Activated CD8-positive, alpha-beta memory T cell treated with anti-CD3 and anti-CD28 coated beads for 4 hours (primary cell): ENCODE measurements at places on chromosomes 7 and 10.

DNA sequence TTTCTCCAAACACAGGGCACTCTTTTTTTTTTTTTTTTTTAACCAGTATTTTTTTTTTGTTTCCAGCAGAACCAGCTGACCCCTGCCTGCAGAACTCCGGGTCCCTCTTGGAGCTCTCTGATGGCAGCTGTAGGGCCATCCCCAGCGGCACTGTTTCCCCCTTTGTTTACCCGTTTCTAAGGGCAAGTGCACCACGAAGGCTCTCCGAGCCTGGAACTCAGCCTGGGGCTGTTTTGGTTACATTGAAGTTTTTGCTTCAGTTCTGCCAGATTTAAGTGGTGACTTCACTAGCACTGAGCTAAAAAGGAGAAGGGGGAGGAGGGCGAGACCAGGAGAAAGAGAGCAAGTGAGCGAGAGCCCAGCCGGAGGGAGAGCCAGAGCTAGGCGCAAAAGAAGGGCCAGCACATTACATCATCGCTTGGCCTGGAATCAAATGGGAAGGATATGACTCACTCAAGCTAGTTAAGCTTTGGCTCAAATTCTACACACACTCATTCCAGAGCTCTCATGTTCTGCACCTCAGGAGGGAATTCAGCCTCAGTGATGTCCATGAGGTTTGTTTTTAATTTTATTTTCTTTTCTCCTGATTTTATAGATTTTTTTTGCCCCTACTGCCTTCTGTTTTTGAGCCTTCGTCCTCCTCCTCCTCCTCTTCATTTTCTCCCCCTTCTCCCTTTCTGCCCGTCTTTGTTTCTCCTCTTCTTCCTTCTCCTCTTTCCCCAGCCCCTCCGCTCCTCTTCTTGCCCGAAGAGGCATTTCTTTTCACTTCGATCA, 272.3 kb downstream of the TRIL start:
- DNase-seq: no peak

GRCh38 chr7:30604901-30605300, 10.2 kb downstream of the GARS1 start:
- no peak for DNase-seq

GRCh38 chr10:133030781-133031180, 56.9 kb upstream of the ADGRA1 start:
- no peak for DNase-seq

GRCh38 chr7:4134631-4135030, 547.5 kb upstream of the FOXK1 start:
- no peak for DNase-seq

DNA sequence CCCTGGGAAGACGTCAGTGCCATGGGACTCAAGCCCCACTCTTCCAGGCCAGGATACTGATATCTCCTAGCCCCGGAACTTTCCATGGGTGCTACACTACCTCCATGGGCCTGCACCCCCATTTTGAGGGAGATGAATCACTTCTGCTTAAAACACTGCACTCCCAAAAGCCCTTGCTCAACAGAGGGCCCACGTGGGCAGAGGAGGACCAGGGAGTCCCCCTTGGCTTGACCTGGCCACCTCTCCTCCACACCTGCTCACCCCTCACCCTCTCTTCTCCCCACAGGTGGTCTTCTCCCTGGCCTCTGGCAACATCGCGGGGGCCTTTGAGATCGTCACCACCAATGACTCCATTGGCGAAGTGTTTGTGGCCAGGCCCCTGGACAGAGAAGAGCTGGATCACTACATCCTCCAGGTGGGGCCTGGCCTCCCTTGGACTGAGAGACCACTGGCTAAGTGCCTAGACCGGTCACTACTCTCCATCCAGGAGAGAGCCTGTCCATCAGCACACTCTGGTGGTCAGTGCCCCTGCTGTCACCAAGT, 19.9 kb upstream of the C10orf105 start:
- no peak for DNase-seq

GRCh38 chr7:7820939-7821338, 102.5 kb upstream of the RPA3 start:
- no peak for DNase-seq

GRCh38 chr7:90708841-90709317, 112.8 kb downstream of the CDK14 start:
- no peak for DNase-seq

DNA sequence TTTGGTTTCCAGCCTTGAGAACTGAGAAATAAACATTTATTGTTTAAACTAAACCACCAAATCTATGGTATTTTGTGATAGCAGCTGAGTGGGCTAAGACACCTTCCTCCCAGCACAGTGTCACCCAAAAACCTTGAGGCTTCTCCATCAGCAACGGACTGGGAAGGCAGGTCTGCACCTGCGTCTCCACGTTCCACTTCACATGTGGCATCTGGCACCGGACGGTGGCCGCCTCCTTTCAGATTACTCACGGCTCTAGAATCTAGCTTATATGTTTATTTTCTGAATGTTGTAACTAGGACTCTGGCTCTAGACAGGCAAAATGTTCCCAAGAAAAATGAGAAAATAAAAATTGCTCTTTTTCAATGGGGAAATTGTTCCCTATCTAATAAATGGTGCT, 201.0 kb downstream of the ADARB2 start:
- DNase-seq: no peak

DNA sequence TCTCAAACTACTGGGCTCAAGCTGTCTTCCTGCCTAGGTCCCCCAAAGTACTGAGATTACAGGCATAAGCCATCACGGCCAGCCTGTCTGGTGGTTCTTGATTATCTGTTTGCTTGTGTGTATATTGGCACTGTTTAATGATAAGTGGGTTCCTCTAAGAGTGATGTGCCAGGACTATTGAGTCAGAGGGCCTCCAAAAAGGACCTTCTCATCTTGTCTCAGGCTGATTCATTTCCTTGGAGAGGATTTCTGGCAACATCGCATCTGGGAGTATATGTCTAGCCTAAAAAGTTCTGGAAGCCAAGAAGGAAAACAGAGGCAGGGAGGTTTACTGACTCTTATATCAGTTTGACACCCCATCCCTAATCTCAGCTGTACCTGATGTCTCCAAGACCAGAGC, 27.1 kb upstream of the AKAP9 start:
- no peak for DNase-seq

GRCh38 chr10:4662576-4663161, 163.3 kb upstream of the AKR1E2 start:
- no peak for DNase-seq

DNA sequence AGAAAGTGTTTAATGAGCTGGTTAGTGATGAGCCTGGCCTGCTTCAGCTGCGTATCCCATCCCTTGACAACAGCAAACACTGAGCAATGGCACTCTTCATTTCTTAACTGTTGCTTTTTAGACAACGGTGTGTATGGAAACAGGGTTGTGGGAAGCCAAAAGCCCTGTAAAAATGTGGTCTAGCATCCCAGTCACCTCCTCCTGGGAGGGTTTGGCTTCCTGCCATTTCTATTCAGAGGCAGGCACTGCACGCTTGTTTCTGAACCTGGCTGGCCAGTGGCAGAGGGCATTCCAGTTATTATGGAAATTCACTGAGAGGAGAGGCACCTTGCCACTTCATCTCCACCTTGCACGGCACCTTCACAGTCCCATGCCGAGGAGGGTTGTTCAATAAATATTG, 123.0 kb upstream of the ADARB2 start:
- no peak for DNase-seq

DNA sequence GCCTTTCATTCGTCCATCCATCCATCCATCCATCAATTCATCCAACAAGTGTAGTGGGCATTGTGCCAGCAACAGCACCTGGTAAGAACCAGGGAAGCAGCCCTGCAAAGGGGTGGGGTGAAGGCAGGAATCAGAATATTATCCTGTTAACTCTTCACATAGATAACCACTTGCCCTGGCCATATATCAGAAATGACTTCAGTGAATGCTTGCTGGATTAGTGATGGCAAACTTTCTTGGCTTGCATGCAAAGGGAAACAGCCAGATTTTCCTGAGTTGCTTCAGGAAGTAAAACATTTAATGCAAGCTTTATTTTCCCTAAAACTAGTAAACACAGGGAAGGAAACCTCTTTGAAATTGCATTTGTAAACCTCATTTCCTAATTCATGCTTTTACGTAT, 743 bp downstream of the OR2A5 start:
- no peak for DNase-seq

GRCh38 chr7:107813524-107813923, 10.5 kb upstream of the SLC26A3 start:
- DNase-seq: no peak

DNA sequence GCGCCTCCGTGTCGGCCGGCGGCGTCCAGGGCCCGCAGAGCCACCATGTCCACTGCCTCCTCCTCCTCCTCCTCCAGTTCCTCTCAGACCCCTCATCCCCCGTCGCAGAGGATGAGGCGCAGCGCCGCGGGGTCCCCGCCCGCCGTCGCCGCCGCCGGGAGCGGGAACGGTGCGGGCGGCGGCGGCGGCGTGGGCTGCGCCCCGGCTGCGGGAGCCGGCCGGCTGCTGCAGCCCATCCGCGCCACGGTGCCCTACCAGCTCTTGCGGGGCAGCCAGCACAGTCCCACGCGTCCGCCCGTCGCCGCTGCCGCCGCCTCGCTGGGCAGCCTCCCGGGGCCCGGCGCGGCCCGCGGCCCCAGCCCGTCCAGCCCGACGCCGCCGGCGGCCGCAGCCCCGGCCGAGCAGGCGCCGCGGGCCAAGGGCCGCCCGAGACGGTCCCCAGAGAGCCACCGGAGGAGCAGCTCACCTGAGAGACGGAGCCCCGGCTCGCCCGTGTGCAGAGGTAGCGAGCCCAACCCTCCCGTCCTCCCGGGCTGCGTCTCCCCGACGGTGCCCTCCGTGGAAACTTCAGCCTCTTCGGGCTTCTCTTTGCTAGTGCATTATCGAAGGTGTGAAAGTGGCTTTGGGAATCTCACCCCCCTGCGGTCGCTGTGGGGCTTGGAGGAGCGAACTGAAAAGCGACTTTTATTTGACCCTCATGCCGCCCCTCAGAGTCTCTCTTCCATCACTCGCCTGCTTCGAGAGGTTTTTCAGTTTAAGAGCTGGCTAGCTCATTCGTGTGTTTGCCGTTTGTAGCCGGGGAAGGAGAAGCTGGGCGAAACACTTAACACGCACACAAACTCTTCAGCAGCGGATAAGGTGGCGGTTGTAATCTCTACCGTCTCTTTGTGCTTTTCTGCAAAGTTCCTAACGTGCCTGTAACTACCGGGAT, 975 bp downstream of the GLCCI1 start:
- no peak for DNase-seq

DNA sequence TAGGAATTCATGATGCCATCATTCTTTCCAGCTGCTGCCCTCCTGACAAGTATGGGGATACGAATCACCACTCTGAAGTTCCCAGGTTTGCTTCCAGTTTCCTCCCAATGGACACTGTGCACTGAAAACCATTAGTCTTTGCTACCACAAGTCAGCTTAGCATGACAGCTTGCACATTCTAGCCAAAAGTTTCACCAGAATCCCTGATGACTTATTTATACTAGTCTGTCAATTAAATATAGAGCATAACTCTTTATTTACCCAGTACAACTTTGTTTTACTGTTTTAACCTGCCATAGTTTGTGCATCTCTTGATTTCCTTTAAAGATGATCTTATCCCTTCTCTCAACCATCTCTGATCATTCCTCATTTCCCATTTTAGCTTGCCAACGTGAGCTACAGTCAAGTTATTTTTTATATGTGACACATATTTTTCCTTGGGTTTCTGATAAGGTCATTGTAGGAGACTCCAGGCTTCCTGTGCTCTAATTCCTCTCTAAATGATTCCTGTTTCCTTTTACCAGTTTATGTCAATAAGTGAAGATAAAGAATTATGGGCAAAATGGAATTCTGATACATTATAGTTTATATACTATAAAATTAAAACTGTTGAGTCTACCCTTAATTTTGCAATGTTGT, 167.5 kb upstream of the MEOX2 start:
- DNase-seq: no peak

DNA sequence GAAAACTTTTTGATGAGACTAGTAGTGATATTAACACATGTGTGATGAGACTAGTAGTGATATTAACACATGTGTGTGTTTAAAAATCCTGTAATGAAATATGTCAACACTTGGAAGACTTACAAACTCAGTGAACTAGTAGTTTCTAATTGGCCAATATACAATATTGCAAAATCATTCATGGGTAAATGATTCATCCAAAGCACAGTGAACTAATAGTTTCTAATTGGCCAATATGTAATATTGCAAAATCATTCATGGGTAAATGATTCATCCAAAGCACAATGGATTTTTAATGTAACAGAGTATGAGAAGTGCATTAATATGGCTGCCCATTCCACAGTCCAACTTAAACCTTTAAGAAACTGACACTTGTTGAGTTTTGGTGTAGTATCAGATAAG, 77.8 kb downstream of the ATAD1 start:
- no peak for DNase-seq

DNA sequence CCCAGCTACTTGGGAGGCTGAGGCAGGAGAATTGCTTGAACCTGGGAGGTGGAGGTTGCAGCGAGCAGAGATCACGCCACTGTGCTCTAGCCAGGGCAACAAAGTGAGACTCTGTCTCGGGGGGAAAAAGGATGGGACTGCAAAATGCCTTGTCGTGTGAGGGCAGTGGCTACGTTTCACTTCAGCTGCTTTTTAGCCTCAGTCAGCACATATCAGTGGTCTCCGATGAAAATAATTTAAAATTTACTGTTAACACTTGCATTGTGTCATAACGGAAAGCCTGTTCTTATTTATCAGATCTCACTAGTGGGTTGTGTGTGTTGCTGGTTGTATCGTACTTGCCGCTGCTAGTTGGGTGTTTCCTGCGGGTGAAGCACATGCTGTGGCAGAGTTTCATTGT, 61.9 kb downstream of the RBM33 start:
- DNase-seq: no peak

DNA sequence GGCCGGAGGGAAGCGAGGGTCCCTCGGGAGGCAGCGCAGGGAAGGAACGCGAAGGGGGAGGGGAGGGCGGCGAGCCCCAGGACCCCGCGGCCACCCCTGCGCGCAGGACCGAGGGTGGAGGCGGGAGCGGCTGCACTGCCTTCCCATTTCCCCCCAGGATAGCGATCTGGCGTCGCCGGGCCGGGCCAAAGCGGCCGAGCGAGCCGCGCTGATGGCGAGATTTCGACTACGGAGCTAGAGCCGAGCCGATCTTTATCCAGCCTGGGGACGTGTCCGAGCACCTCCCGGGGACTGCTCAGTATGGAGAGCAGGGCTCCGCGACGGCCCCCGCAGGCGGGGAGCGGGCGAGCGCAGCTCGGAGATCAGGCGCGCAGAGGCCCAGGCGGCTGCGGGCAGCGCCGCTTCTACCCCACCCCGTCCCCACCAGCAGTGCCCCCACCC, 590 bp upstream of the CRTAC1 start:
- DNase-seq: no peak

- DNase-seq: no peak
Observed at GRCh38 chr7:98659756-98660155, 42.7 kb downstream of the NPTX2 start.

DNA sequence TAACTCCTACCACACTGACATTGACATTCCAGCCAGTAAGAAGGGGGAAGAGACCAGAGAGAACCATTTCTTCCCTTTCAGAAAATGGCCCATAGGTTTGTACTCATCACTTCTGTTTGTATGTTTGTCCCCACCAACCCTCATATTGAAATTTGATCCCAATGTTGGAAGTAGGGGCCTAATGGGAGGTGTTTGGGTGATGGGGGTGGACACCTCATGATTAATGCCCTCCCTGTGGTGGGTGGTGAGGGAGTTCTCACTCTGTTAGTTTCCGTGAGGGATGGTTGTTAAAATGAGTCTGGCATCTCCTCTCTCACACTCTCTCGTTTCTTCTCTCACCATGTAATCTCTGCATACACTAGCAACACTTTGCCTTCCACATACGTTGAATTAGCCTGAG, 21.4 kb downstream of the CADPS2 start:
- no peak for DNase-seq
